ENCODE measurements at places on chromosomes 12 and 14.

DNA sequence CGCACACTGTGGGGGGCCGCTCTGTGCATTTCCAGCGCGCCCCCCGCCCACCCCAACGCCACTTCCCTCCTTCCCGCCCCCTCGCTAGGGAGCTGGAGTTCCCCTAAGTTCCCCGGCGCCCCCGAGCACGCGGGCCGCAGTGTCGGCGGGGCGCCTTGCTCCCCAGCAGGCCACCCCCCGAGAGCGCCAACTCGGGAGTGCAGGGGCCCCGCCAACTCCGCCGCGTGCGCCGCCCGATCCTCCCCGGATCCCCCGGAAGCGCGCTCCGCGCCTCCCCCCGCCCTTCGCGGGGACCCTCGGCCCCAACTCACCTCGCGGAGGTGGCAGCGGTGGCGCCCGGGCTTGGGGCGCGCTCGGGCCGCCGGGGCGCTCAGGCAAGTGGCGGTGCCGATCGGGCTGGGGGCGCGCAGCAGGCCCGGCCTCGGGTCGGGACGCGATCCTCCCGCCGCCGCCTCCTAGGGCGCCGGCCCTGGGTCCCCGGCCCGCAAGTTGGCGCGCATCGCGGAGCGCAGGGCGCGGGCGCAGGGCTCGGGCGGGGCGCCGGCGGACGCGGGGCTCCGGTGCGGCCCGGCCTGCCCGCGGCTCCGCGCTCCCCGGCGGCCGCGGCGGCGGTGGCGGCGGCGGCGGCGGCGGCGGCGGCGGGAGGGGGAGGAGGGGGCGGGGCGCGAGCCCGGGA, at the start of gene NCOR2:
NCOR2 (minus strand) TSS at position 616 of the 676 bp plus-strand sequence. CDS start 72,361 bp downstream, outside the sequence.
- DNase-seq, result peak; percentile 55

DNA sequence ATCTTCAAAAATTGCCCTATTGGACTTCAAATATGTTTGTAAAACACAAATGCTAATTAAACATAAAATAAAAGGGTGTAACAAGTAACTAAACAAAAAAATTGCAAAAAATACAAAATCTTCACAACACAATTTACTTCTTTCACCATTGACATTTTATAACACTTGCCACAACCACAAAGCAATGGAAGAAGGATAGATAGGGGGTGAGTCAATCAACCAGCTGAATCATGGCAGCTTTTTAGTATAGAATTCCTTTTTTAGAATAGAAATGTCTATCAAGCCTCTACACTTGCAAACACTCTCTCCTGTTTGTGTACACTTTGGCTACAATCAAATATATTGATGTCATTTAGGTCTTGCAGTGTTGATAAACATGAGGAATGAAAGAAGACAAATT, 232.7 kb downstream of the SLC16A7 start:
- DNase-seq, result no peak

DNA sequence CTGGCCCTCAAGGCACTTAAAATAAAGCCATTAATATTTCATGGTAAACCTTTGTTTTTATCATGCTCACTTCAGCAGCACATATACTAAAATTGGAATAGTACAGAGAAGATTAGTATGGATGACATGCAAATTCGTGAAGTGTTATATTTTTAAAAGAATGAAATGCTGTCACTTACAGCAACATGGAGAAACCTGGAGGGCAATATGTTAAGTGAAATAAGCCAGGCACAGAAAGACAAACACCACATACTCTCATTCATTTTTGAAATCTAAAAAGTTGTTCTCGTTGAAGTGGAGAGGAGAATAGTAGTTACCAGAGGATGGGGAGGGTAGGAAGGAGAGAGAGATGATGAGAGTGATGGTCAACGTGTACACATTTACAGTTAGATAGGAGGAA, 45.4 kb upstream of the ATP2B1 start:
- no peak for DNase-seq

DNA sequence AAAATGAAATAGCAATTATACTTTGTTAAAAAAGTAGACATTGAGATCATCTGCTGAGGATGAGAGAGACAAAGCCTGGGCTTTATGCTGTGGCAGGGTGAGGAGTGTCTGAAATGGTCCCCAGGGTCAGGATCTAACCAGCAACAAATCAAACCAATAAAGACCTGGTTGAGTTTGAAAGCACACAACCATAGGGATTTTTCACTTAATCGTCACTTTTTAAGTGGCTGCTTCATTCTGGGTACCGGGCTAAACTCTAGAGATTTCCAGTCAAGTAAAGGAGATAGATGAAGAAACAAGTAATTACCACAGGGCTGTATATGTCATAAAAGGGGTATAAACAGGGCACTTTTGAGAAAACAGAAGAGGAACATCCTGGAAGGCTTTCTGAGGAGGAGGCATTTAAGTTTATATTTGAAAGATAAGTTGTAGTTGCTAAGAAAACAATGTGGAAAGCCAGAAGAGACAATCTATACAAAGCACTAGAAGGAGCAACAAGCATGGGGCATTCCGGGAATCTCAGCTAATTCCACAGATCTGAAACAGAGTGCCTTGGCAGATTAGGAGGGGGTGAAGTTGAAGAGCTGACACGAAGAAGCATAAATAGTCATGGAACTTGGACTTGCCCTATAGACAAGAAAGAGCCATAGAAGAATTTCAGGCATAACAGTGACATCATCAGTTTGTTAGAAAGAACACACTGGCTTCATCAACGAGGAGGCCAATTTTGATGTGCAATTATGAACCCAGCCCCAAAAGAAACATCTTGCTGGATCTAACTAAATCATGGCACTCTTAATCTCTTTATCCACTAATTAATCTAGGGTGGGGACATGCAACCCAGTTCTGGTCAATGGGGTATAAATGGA, 46.9 kb upstream of the FRS2 start:
- no peak for DNase-seq

GRCh38 chr14:91219517-91220389, 24.8 kb downstream of the GPR68 start:
- DNase-seq, result no peak

DNA sequence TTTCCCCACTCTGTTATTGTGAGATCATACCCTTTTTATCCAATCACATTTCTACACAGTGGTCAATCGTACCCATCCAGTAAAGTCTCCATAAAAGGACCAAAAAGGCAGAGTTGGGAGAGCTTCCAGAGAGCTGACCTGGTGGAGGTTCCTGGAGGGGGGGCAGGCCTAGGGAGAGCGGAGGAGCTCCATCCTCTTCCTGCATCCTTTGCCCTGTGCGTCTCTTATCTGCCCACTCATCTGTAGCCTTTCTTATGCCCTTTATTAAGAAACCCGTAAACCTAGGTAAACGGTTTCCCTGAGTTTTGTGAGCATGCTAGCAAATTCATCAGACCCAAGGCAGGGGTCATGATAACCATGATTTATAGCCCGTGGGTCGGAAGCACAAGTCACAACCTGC, 26.2 kb downstream of the EVL start:
- no peak for DNase-seq

GRCh38 chr12:20123465-20123864, 244.9 kb upstream of the PDE3A start:
- DNase-seq, result no peak

GRCh38 chr12:15732341-15733061, 56.7 kb downstream of the EPS8 start:
- no peak for DNase-seq

DNA sequence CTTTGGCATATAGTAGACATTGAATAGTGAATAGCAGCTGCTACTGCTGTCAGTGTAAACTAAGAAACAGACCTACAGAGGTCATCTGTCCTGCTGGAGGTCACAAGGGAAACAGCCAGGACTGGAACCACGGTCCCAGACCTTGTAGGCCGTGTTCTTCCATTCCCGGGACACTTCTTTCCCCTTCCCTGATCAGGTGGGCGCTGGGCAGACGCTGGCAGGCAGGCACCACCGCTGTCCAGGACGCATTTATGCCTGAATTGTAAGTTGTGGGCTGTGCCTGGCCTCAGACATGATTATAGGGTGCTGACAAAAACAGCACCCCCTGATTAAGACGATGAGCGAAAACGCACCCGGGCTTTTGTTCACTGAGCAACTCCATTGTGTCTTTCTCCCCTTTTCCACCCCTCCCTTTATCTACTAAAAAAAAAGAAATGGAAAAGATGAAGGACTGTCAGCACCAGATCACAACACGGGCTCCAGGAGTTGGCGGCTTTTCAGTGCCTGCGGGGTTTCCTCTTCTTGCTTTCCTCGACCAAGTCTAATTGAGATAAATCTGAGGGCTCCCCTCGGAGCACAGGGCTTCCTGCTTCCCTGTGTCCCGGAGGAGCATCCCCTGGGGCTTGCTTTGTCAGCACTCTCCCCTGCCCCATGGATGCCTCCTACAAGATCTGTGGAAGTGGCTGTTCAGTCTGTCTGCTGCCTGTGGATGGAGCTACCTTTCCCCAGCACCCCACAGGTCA, 80.6 kb downstream of the TSPAN9 start:
- no peak for DNase-seq

GRCh38 chr12:127750076-127750840, 516.7 kb upstream of the TMEM132C start:
- no peak for DNase-seq

GRCh38 chr14:103125098-103126070, 2.1 kb downstream of the TNFAIP2 start:
- DNase-seq, result no peak

DNA sequence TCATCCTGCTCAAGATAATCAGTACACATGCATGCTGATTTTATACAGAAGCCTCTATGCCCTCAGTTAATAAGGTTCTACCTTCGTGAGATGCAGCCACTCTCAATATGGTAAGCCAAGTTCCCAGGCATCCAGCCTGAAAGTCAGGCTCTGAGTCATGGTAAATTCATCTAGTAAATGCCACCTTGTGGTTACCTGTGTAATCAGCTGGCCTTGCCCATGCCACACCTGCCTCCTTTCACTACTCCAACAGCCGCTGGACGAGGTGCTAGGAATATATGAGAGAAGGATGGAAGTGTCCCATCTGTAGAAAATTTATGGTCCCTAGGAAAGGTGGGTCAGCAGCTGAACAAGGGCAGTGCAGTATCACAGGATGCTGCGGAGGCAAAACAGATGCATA, 207.3 kb downstream of the SSPN start:
- DNase-seq, result no peak

GRCh38 chr14:36504771-36505175, 15.3 kb downstream of the NKX2-1 start:
- no peak for DNase-seq

DNA sequence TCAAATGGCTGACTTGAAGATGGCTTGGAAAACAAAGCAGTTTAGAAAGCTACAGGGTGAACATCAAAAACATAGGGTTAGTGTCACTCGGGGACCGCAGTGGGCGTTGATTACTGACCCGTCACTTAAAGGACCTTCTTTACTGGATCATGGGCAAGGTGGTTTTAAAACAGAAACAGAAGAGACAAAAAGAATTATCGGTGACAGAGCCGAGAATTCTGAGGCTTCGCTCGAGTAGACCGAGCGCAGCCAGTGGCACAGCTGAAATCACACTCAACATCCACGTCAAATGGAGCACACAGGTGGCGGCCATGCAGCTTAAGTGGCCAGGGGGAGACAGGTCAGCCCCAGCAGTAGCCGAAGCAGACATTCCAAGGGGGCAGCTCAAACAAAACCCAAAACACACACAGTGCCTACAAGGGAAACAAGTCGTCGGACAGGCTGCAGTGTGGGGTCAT, 17.3 kb downstream of the SNRNP35 start:
- DNase-seq, result no peak

DNA sequence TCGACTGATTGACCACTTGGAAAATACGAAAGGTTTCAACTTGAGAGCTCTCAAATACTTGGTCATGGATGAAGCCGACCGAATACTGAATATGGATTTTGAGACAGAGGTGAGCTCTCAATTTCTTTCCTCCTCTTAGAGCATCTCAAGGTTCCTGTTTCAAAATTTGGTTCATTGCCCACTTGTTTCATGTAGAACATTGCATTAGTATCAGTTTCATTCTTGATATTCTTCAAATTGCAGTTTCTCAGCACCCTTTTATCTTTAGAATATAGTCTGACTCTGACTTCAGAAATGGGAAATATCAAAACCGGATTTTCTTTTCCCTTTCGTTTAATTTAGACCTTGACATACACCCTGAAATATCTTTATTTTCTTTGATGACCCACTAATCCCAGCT, 8.8 kb downstream of the DDX47 start:
- DNase-seq, result no peak

- no peak for DNase-seq
Observed at GRCh38 chr14:87185961-87186560, 806.9 kb downstream of the GALC start.
